ENCODE measurements at places on chromosomes 4 and X.

GRCh38 chr4:2963966-2964471 lies 648 bp downstream of the GRK4 start:
- no peak for DNase-seq

DNA sequence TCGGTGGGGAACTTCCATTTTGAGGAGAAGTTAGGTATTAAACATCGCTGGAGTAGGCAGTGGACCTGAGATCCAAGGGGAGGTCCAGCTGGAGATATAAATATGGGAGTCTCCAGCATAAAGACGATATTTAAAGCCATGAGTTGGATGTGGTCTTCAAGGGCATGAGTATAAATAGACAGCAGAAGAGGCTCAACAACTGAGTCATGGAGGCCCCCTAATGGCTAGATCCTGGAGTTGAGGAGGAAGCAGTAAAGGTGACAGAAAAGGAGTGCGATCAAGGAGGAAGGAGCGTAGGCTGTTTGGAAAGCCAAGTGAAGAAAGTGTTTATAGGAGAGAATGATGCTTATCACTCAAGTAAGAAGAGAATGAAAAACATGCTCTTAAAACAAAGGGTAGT lies 18.1 kb upstream of the APBB2 start:
- DNase-seq, result no peak

GRCh38 chr4:150248181-150248580 lies 169.9 kb downstream of the DCLK2 start:
- no peak for DNase-seq

GRCh38 chr4:186341655-186342054 lies 75.7 kb downstream of the F11 start:
- no peak for DNase-seq

DNA sequence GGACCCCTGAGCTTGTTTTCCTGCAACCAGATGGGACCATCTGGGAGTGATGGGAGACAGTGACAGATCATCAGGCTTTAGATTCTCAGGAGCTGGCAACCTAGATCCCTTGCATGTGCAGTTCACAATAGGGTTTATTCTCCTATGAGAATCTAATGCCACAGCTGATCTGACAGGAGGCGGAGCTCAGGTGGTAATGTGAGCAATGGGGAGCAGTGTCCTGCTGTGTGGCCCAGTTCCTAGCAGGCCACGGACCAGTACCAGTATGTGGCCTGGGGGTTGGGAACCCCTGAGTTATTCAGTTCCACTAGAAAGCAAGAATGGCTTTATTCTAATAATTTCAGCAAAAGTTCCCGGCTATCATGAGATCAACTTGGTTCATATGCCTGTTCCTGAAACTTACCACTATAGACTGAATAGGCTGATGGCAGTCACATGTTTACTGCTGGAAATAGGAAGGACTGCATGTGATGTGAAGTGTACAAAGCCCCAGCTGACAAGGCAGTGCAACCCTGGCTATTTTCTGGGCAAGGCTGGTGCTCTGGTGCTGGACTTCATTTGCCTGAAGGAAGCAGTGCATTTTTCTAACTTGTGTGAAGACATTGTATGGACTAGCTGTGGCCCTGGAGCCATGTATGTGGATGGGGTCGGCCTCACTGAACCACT lies 107.2 kb downstream of the SPRY1 start:
- no peak for DNase-seq

DNA sequence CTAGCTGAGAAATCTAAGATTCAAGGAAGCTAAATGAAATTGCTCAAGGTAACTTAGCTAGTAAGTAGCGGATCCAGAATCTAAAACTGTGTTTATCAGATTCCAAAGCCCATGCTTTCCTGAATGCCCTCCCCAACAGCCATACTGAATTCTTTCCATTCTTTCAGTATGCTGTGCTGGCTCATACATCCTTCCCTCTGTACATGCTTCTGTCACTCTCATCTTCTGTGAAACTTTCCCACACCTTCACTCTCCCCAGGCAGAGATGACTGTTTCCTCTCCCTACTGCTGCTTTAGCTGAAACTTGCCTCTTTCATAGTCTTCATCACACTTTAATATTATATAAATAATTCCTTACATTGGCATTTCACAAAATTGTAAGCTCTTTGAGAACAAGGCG lies 39.3 kb upstream of the SMARCAD1 start:
- DNase-seq, result no peak

Measured in NCI-H1930 (cell line).